Hepatocyte (in vitro differentiated cells): ENCODE measurements at places on chromosomes 2 and 18. TPM values are rescaled to one million over a fixed set of nuclear protein-coding genes. Genes with fewer than 3 reads are reported as not detected.
A peak's percentile ranks its signal among the peaks of the same experiment; 100 is the strongest.

DNA sequence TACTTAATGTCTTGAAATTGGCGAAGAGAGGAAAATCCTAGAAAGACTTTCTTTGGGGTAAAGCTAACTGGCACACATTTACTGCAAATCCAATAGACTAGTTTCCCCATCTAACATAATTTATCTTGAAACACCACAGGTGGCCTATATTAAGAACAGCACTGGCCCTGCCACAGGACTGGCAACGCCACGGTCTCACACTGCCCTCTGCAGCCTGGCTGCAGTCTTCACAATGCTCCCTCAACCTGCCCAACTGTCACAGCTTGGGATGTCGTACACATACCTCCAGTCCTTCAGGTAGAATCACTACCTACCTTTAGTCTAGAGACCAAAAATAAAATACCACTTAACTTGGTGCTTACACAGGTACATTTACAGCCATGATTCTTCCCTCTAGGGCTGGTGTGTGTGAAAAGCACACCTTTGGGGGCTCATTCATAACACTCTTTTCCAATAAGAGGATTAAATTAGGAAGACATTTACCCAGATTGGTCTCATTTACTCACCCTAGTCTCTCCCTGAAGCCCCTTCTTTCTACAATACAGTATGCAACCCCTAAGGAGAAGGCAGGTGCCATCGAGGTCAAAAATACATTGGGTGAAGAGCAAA is 222.2 kb downstream of the C1D start:
- H3K27ac ChIP-seq = no peak overlapping the region
- H3K36me3 ChIP-seq = no peaks in the 10 kb centered on the region
- H3K4me1 ChIP-seq = peaks cover under 1% of the 10 kb centered on the region
- peak; percentile 86 for DNase-seq

- H3K36me3 ChIP-seq = no peaks in the 10 kb centered on the region
- H3K27me3 ChIP-seq = no peaks in the 10 kb centered on the region
- DNase-seq = no peak
- no peak overlapping the region for H3K4me3 ChIP-seq
- peaks cover 32% of the 10 kb centered on the region for H3K4me1 ChIP-seq
Observed at GRCh38 chr2:30257266-30258214, 26.2 kb downstream of the LBH start.

GRCh38 chr2:181241797-181242196 is 215.4 kb upstream of the ITGA4 start:
- H3K36me3 ChIP-seq = no peaks in the 10 kb centered on the region
- H3K27ac ChIP-seq = no peak overlapping the region
- no peak for DNase-seq
- no peaks in the 10 kb centered on the region for H3K4me1 ChIP-seq
- H3K27me3 ChIP-seq = no peaks in the 10 kb centered on the region

- no peaks in the 10 kb centered on the region for H3K36me3 ChIP-seq
- peak overlapping the region; percentile 94 for H3K27ac ChIP-seq
- peak; percentile 70 for DNase-seq
Observed at GRCh38 chr2:27737676-27738348, 33.7 kb upstream of the MRPL33 start.

The TLX2 gene
- not detected in 2 replicates for polyA plus RNA-seq

The NEU2 gene
- polyA plus RNA-seq = not detected in 2 replicates
